ENCODE measurements at places on chromosomes 1 and 21. TPM values are rescaled to one million over a fixed set of nuclear protein-coding genes. Genes with fewer than 3 reads are reported as not detected.

The RNU1-2 gene
- total RNA-seq: under 0.01 TPM

The DIRAS3 gene
- 5.4 TPM for total RNA-seq

The SH2D1B gene
- not detected for total RNA-seq

The PWP2 gene
- total RNA-seq: 6.3 TPM

The SLC2A5 gene
- total RNA-seq: not detected

The HCRTR1 gene
- 0.53 TPM for total RNA-seq

The THEM5 gene
- not detected for total RNA-seq

The TLCD4 gene
- total RNA-seq: 0.04 TPM

The SORT1 gene
- total RNA-seq: 14.5 TPM

The CD247 gene
- total RNA-seq: 0.88 TPM

The SPATA6 gene
- 1.6 TPM for total RNA-seq

The NPHS2 gene
- total RNA-seq: not detected

The PTGER3 gene
- not detected for total RNA-seq

Measured in pulmonary artery endothelial cell (primary cell).